PC-9 (cell line): ENCODE measurements at places on chromosomes 11 and 22.
A peak's percentile ranks its signal among the peaks of the same experiment; 100 is the strongest.

DNA sequence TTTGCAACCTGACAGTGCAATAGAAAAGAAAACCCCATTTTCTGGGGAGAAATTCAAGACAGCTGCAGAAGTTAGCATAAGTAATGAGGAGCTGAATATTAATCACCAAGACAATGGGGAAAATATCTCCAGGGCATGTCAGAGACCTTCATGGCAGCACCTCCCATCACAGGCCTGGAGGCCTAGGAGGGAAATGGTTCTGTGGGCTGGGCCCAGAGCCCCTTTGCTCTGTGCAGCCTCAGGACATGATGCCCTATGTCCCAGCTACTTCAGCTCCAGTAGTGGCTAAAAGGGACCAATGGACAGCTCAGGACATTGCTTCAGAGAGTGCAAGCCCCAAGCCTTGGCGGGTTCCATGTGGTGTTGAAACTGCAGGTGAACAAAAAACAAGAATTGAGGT is 14.6 kb upstream of the DKK3 start:
- H3K4me1 ChIP-seq: no peaks in the 10 kb centered on the region
- H3K27me3 ChIP-seq: no peaks in the 10 kb centered on the region
- no peak overlapping the region for H3K4me3 ChIP-seq
- no peak overlapping the region for H3K27ac ChIP-seq
- no peak for DNase-seq

DNA sequence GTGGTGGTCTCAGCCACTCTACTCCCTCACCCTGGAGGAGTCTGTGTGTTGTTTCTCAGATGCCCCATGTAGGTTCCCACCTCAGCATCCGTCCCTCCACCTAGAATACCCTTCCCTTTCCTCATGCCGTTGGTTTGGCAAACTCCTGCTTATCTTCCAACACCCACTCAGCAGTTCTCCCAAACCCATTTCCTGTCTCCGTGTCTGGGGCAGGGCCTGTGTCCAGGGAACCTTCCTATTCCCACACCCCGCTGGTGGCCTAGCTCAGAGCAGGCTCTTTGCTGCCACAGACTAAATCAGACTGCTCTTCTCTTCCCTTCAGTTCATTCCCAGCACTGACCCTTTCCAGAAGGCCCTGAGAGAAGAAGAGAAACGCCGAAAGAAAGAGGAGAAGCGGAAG is 7.5 kb upstream of the SREBF2 start:
- peaks cover 9% of the 10 kb centered on the region for H3K4me1 ChIP-seq
- H3K36me3 ChIP-seq: no peaks in the 10 kb centered on the region
- DNase-seq: no peak
- H3K27me3 ChIP-seq: no peaks in the 10 kb centered on the region

DNA sequence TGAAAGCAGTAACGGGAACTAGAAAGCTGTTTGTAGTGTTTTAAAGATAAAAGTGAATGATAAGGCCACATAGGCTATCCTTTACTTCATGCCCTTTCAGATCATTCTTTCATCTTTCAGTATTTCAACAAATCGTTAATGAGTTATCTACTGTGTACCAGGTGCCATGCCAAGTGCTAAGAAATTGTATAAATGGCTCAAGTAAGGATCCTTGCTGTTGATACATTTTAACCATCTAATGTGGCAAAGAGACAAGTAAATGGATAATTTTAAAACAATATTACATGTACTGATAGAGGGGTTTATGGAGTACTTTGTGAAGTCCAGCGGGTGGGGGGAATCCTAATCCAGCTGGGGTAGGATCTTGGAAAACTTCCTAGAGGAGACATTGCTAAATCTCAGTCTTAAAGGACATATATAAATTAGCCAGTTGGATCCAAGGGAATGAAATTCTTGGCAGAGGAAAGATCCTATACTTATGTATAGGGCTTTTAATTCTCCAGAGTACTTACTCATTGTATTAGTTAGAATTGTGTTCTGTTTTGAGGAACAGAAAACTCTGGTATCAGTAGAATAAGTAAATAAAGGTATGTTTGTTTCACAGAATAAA is 119.4 kb downstream of the TRIM44 start:
- H3K27ac ChIP-seq: no peak overlapping the region
- no peak overlapping the region for H3K4me3 ChIP-seq
- H3K27me3 ChIP-seq: no peaks in the 10 kb centered on the region
- H3K4me1 ChIP-seq: 0 out of 2 replicates have a peak, but pooled peaks cover 4% of the 10 kb centered on the region
- no peak for DNase-seq

GRCh38 chr11:78630155-78630554 is 55.5 kb upstream of the NARS2 start:
- no peaks in the 10 kb centered on the region for H3K4me1 ChIP-seq
- peaks cover 80% of the 10 kb centered on the region for H3K27me3 ChIP-seq
- H3K36me3 ChIP-seq: no peaks in the 10 kb centered on the region
- no peak for DNase-seq

GRCh38 chr11:130050257-130050656 is 19.4 kb upstream of the APLP2 start:
- H3K27me3 ChIP-seq: no peaks in the 10 kb centered on the region
- no peaks in the 10 kb centered on the region for H3K36me3 ChIP-seq
- DNase-seq: no peak
- H3K4me3 ChIP-seq: no peak overlapping the region

GRCh38 chr11:85918910-85919794 is 64.0 kb downstream of the CCDC83 start:
- no peak for DNase-seq
- no peaks in the 10 kb centered on the region for H3K4me1 ChIP-seq
- no peak overlapping the region for H3K4me3 ChIP-seq
- no peaks in the 10 kb centered on the region for H3K36me3 ChIP-seq

DNA sequence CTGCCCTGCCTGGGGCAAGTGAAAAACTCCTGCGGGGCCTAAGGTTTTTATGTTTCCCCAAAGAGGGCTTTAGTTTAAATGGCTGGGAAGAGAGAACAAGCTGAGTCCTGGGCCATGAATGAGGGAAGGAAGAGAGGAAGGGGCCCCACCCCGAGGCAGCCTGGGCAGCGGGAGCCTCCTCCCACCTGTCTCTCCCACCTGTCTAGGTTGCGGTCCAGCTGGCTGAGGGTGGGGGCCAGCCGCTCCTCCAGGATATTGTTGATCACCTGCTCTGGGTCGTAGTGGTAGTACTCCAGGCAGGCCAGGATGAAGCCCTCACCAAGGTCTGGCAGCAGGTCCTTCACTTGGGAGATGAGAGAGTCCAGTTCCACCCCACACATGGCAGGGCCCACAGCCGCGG is 34.6 kb downstream of the UQCR10 start:
- H3K4me1 ChIP-seq: peaks cover 68% of the 10 kb centered on the region
- DNase-seq: no peak
- no peaks in the 10 kb centered on the region for H3K27me3 ChIP-seq
- no peak overlapping the region for H3K4me3 ChIP-seq
- peaks cover 16% of the 10 kb centered on the region for H3K36me3 ChIP-seq

GRCh38 chr11:86802146-86802545 is 1.8 kb downstream of the PRSS23 start:
- DNase-seq: no peak
- no peaks in the 10 kb centered on the region for H3K27me3 ChIP-seq
- H3K27ac ChIP-seq: peak overlapping the region; percentile 68
- H3K4me3 ChIP-seq: peak overlapping the region; percentile 92

DNA sequence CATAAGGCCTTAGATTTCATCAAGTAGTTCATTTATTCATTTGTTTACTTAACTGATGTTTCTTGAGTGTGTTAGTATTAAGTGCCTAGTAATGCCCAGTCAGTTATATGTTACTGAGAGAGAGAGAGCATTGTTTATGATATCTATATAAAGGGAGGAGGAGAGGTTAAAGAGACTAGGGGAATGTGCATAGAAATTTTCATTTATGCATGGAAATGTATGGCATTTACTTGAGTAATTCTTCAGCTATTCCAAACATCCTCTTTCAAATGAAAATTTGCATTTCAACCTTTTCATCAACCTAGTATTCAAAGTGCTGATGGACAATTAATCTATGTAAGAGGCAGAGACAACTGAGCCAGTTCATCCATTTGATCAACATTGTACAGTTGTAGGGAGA is 199.7 kb downstream of the NELL1 start:
- no peak overlapping the region for H3K27ac ChIP-seq
- DNase-seq: no peak
- H3K36me3 ChIP-seq: no peaks in the 10 kb centered on the region

GRCh38 chr11:3341298-3341697 is 37.6 kb downstream of the ZNF195 start:
- H3K27ac ChIP-seq: no peak overlapping the region
- no peaks in the 10 kb centered on the region for H3K36me3 ChIP-seq
- no peak for DNase-seq
- no peak overlapping the region for H3K4me3 ChIP-seq
- no peaks in the 10 kb centered on the region for H3K4me1 ChIP-seq

DNA sequence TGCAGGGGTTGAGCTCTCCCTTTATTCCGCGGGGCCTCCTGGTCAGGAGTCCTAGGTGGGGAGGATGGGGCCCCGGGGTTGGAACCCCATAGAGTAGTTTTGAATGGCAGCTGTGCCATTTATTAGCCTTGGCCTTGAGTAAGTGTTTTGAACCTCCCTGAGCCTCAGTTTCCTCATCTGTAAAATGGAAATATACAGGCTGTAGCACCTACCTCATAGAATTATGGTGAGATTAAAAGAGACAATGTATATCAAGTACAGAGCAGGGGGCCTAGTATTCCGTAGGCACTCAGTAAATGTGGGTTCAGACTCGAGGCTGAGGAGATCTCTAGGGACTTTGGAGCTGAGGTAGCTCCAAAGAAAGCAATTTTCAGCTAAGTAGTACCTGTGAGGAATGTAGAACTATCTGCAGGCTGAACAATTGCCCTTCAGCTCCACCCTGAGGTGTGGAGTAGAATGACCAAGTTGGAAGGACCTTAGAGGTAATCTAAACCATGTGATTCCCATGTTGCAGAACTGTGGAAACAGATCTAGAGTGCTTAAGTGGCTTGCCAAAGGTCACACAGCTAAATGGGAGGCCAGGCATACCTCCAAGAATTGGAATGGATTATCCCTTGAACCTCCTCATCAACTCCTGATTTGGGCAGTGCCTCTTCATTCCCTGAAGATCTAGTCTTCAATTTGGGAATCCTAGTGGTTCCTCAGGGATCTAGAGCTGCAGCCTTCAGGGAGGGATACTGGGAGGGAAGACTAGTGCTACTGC is 682 bp downstream of the PGAP2 start:
- peaks cover 3% of the 10 kb centered on the region for H3K4me1 ChIP-seq
- peak; percentile 35 for DNase-seq
- H3K27me3 ChIP-seq: no peaks in the 10 kb centered on the region

DNA sequence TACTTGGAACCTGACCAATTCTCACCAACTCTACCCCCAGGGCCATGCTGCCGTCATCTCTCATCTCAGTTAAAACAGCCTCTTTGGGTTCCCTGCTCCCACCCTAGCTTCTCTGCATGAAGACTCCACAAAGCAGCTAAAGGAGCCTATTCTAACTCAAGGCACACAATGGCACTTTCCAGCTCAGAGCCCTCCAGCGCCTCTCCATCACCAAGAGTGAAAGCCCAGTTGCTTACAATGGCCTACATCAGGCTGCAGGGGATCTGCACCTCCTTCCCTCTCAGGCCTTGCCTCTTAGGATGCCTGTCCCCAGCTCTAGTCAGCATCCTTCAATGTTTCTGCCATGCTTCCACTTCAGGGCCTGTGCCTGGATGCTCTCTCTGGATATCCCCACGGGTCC is 83.7 kb upstream of the GNAZ start:
- no peak overlapping the region for H3K4me3 ChIP-seq
- H3K27ac ChIP-seq: no peak overlapping the region
- H3K36me3 ChIP-seq: no peaks in the 10 kb centered on the region
- no peak for DNase-seq

DNA sequence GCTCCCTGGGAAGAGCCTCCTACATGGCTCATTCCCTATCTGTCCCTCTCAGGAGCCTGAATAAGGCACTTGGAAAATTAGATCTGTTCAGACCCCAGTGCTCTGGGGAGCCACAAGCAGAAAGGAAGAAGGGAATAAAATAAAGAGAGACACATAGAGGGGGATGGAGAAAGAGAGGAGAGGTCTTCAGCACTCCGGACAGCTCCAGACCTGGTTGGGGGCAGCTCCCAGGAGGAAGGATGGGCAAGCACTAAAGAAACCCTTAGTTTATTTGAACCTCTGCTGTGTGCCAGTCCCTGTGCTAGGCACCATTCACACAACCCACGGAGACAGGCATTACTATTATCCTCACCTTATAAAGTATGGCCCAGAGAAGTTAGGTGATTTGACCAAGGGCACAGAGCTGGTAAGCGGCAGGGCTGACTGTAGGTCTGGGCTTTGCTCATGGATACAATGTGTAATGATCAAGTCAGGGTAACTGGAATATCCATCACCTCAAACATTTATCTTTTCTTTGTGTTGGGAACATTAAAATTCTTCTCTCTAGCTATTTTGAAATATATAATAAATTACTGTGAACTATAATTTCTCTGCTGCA is 53.7 kb upstream of the LRRC32 start:
- H3K27me3 ChIP-seq: no peaks in the 10 kb centered on the region
- no peak overlapping the region for H3K4me3 ChIP-seq
- no peak overlapping the region for H3K27ac ChIP-seq

DNA sequence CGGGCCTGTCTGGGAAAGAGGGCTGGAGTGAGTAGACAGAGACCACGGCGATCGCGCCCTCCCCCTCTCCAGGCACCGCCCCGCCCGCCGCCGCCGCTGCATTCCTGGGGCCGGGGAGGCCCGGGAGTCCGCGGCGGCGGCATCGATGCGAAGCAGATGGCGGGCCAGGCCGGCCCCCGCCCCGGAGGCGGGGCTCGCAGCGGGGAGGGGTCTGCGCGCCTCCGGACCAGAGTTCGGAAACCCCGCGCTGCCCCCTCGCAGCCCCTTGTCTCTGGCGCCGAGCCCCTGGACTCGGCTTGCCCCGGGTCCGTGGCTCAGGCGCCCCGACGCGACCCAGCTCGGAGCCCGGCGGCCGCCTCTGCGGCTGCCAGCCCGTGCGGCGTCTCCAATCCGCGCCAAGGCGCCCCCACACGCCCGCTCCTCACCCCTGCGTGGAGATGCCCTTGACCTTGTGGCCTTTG is 1.3 kb downstream of the SCARF2 start:
- no peaks in the 10 kb centered on the region for H3K27me3 ChIP-seq
- H3K27ac ChIP-seq: no peak overlapping the region
- H3K4me1 ChIP-seq: no peaks in the 10 kb centered on the region
- H3K36me3 ChIP-seq: no peaks in the 10 kb centered on the region
